ENCODE measurements at places on chromosomes 7 and 10.

- DNase-seq = no peak
Measured at GRCh38 chr10:132078746-132079345, 13.1 kb downstream of the JAKMIP3 start.

- no peak for DNase-seq
Measured at GRCh38 chr7:47497367-47498096, 84.4 kb downstream of the TNS3 start.

DNA sequence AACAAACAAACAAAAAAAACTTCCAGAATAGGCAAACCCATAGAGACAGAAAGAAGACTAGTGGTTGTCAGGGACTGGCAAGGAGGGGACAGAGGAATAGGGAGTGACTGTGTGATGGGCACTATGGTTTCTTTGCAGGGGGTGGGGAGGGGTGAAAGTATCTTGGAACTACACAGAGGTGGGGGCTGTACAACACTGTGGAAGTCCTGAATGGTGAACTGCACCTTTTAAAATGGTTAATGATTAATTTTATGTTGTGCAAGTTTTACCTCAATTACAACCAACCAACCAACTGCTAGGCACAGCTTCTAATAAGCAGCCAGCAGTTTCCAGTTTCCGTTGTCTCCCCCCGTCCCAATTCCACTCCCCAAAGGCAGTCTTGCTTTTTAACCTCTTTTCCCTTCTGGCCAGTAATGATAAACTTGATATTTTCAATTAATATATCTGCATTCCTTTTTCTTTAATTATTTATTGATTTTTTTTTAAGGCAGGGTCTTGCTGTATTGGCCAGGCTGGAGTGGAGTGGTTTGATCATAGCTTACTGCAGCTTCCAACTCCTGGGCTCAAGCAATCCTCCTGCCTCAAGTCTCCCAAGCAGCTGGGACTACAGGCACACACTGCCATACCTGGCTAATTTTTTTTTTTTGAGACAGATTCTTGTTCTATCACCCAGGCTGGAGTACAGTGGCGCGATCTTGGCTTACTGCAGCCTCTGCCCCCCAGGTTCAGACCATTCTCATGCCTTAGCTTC lies 46.8 kb downstream of the HIP1 start:
- no peak for DNase-seq

- no peak for DNase-seq
Measured at GRCh38 chr10:21954132-21954531, 49.4 kb downstream of the DNAJC1 start.

- no peak for DNase-seq
Measured at GRCh38 chr7:47609803-47610452, 28.0 kb upstream of the TNS3 start.

All from CD8-positive, alpha-beta T cell (primary cell).